Activated naive CD4-positive, alpha-beta T cell treated with anti-CD3 and anti-CD28 coated beads, Interleukin-2, amount 10 ng/mL, durations not matched to agents 7 days and 5 days (primary cell): ENCODE measurements at places on chromosomes 7 and 10.

DNA sequence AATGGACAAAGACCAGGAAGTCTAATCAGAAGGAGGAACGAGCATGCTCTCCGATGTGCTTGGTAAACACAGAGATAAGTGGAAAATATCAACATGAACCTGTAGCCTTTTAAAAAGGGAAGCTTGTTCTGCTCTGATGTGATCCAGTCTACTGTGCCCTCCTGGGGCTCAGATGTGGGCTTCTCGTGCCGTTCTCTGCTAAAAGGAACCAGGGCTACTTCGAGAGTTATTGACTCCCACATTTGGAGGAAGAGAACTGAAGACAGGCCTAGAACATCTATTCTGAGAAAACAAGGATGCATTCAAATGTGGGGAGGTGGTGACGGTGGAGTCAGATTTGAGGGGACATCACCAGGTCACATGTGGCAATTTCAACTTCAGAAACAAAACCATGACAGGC lies 325.4 kb downstream of the GLRX3 start:
- H3K4me3 ChIP-seq = no peak overlapping the region
- H3K36me3 ChIP-seq = no peaks in the 10 kb centered on the region
- H3K4me1 ChIP-seq = no peaks in the 10 kb centered on the region
- H3K27ac ChIP-seq = no peak overlapping the region

- H3K4me3 ChIP-seq = peak overlapping the region; percentile 62
- H3K4me1 ChIP-seq = peaks cover 66% of the 10 kb centered on the region
- no peaks in the 10 kb centered on the region for H3K27me3 ChIP-seq
- no peak for DNase-seq
- peak overlapping the region; percentile 81 for H3K27ac ChIP-seq
These were observed 6.9 kb downstream of the PIK3CG start for GRCh38 chr7:106871793-106872571.

DNA sequence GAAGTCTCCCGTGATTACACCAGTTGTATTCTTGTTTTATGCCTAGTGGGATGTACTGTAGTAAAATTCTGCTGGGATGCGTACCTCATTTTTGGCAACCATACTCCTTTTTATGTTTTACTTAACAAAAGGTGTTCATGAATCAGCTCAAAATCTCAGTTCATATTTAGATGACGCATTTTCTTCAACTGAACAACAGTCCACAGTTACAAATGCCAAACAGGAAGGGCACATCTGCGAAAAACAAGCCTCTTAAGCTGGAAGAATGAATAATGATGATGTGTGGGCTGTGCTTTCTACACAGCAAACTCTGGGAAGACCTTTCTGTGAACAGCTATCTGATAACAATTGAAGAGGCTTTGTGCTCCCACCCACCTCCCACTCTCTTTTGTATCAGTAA lies 68.4 kb upstream of the NRBF2 start:
- H3K27ac ChIP-seq = no peak overlapping the region
- peaks cover 8% of the 10 kb centered on the region for H3K4me1 ChIP-seq
- peaks cover 36% of the 10 kb centered on the region for H3K27me3 ChIP-seq
- DNase-seq = no peak
- no peaks in the 10 kb centered on the region for H3K36me3 ChIP-seq

DNA sequence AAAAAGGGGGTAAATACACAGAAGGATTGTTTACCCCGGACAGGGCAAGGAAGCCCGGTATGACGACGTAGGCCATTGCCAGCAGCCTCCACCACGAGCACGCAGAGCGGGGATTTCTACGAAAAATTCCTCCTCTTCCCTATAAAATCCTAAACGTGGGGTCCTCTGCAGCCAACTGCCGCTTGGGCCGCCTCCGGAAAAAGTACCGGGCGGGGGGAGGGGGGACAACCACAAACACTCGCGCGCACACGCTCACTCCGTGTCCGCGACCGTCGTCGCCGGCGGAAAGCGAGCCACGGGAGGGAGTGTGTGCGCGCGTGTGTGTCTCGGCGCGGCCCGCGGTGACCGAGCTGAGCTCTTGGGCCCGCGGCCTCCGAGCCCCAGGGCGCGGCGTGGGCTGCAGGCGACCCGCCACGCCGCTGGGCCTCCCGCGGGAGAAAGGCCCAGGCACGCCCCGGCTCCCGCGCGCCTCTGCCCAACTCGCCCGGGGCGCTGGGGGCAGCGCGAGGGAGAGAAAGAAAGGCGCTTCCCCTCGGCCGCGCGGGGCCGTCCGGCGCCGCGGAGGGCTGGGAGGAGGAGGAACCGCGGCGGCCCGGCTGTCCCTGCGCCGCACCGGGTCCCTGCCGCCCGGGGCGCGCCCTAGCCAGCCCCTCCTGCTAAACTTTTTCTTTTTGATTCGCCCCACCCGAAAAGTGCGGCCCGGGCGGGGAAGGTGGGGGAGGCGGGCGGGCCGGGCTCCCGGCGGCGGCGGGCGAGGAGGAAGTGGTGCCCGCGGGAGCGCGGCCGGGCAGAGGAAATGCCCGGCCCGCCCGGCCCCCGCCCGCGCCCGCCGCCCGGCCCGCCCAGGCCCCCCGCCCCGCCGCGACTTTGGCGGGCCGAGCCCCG lies 1.5 kb downstream of the CTBP2 start:
- peaks cover 78% of the 10 kb centered on the region for H3K27me3 ChIP-seq
- no peak overlapping the region for H3K27ac ChIP-seq
- peak overlapping the region; percentile 69 for H3K4me3 ChIP-seq
- peaks cover 6% of the 10 kb centered on the region for H3K4me1 ChIP-seq

GRCh38 chr10:59362144-59362958 lies at the start of gene FAM13C:
Gene FAM13C (minus strand): TSS chr10:59362549. CDS start chr10:59362460, 89 bp downstream.
- peaks cover 19% of the 10 kb centered on the region for H3K27me3 ChIP-seq
- DNase-seq = peak; percentile 23
- no peak within 1 kb of the TSS for H3K27ac ChIP-seq
- peaks cover 6% of the 10 kb centered on the region for H3K4me1 ChIP-seq

DNA sequence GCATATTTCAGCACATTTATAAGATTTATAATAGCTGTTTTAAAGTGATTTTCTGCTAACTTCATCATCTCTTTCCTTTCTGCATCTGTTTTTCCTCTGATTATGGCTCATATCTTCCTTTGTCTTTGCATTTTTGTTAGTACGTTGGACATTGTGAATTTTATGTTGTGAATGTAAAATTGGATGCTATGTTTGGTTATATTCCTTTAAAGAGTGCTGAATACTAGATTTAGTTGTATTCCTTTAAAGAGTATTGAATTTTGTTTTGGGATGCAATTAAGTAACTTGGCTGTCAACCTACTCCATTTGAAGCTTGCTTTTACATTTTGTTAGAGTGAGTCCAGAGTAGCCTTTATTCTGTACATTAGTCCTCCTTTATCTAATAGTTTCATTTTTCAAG lies 81.2 kb downstream of the ZNF777 start:
- no peak for DNase-seq
- H3K27ac ChIP-seq = no peak overlapping the region
- H3K4me1 ChIP-seq = no peaks in the 10 kb centered on the region
- no peak overlapping the region for H3K4me3 ChIP-seq
- no peaks in the 10 kb centered on the region for H3K36me3 ChIP-seq

- no peak overlapping the region for H3K27ac ChIP-seq
These were observed 6.2 kb downstream of the SLC18A2 start for GRCh38 chr10:117246997-117247671.

GRCh38 chr10:24209432-24209771 lies 464 bp downstream of the KIAA1217 start:
- DNase-seq = no peak
- peaks cover 12% of the 10 kb centered on the region for H3K4me1 ChIP-seq
- peak overlapping the region; percentile 32 for H3K4me3 ChIP-seq
- H3K27me3 ChIP-seq = peaks cover 40% of the 10 kb centered on the region
- H3K36me3 ChIP-seq = no peaks in the 10 kb centered on the region

DNA sequence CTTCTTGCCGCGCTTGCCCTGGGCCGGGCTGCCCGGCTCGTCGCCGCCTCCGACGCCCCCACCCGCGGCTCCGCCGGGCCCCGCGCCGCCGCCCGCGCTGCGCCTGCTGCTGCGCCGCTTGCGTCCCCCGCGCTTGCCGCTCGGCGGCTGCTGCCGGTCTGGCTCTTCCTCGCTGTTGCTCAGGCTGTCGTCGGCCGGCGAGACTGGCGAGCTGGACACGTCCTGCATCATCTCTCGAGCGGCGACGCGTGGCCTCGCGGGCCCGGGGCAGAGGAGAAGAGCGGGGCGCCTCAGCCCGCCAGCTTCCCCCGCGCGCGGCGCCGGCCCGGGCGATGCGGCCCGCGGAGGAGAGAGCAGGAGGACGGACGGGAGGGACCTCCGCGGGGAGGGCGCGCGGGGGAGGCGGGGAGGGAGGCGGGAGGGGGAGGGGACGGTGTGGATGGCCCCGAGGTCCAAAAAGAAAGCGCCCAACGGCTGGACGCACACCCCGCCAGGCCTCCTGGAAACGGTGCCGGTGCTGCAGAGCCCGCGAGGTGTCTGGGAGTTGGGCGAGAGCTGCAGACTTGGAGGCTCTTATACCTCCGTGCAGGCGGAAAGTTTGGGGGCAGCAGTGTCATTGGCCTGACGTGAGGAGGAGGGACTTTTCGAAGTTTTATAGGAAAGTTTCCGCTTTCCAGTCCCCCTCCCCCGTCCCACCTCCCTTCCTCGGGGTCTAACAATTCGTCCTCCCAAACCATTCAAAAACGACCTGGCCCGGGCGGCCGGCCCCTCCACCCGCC lies at the start of gene TWIST1:
TWIST1 (minus strand) TSS at position 546 of the 779 bp plus-strand sequence; CDS start at position 231, 315 bp downstream.
- peaks cover 3% of the 10 kb centered on the region for H3K4me1 ChIP-seq
- DNase-seq = no peak
- H3K27me3 ChIP-seq = peaks cover 69% of the 10 kb centered on the region
- H3K27ac ChIP-seq = no peak within 1 kb of the TSS

GRCh38 chr10:2011106-2011716 lies 273.9 kb upstream of the ADARB2 start:
- H3K4me3 ChIP-seq = no peak overlapping the region
- no peak overlapping the region for H3K27ac ChIP-seq
- no peaks in the 10 kb centered on the region for H3K36me3 ChIP-seq
- no peaks in the 10 kb centered on the region for H3K4me1 ChIP-seq
- no peak for DNase-seq
- H3K27me3 ChIP-seq = no peaks in the 10 kb centered on the region

DNA sequence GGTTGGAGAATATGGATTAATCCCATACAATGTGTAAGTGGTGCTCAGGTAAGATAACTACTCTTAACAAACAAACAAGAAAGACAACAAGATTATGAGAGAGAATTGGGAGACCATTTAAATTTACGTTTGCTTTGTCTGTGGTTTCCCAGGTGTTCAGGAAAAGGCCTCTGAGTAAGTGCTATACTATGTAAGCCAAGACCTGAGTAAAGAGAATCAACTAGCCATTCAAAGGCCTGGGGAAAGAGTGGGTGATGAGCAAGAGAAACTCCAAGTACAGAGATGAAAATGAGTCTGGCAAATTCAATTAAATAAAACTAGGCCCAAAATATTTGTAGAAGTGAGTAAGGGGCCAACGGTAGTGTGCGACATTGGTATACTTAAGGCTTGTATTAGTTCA lies 9.9 kb downstream of the CSTF2T start:
- H3K27ac ChIP-seq = no peak overlapping the region
- H3K27me3 ChIP-seq = no peaks in the 10 kb centered on the region
- no peaks in the 10 kb centered on the region for H3K4me1 ChIP-seq
- peaks cover under 1% of the 10 kb centered on the region for H3K36me3 ChIP-seq

GRCh38 chr10:52213321-52213752 lies 100.7 kb upstream of the DKK1 start:
- H3K36me3 ChIP-seq = no peaks in the 10 kb centered on the region
- DNase-seq = no peak
- no peak overlapping the region for H3K27ac ChIP-seq
- no peaks in the 10 kb centered on the region for H3K4me1 ChIP-seq
- H3K27me3 ChIP-seq = no peaks in the 10 kb centered on the region

DNA sequence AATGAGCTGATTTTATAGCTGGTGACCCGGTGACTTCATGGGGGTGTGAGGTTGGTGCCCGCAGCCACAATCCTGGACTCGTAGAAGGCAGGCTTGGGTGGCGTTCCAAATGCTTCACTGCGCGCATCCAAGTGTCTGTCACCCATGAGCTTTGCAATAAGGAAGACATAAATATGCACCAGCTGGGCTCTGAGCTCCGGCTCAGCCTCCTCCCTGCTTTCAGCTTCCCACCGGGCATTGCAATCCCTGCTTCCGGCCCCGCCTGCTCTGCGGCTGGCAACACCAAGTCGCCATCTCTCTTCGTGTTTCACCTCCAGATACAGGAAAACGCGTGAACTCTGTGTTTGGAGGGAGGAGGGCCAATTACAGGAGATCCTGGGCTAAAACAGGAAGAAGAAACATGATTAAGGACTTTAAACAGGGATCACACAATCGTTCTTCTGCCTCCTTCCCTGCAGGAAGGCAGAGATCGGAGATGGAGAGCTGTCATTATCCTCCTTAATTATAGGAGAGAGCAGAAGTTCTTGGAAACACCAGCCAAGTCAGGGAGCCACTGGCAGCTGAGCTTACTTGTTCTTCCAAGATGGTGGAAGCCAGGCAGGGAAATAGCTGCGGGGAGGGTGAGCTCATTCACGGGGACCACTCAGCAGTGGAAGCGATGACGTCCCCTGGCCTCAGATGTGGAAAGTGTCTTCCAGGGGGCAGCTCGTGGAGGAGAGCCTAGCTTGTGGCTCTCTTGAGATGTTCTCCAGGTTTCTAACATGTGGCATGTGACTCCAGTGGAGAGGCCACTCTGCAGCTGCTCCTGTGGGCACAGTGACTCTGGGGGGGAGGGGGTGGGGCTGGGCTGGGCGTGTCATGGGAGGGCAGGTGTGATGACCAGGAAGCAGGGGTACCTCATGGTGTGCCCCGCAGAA lies 134.9 kb downstream of the CAMK1D start:
- peaks cover 20% of the 10 kb centered on the region for H3K4me1 ChIP-seq
- peaks cover 4% of the 10 kb centered on the region for H3K36me3 ChIP-seq
- no peak overlapping the region for H3K4me3 ChIP-seq
- no peaks in the 10 kb centered on the region for H3K27me3 ChIP-seq
- DNase-seq = no peak

DNA sequence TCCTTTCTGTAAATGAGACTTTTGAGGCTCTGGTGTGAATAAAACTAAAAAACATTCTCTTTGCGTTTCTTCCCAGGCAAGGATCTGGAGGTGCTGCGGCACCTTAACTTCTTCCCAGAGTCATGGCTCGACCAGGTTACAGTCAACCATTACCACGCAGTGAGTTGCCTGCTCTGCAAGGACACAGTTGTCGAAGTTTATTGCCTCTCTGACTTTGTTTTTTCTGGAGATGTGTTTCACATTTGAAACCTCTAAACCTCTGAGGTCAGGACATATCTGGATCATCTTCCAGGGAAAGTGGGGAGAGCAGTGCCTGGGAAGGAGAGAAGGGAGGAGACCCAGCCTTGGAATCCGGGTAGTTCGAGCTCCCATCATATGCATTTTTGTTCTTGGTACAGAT lies 43.4 kb upstream of the PLEKHA1 start:
- H3K4me3 ChIP-seq = no peak overlapping the region
- H3K27me3 ChIP-seq = peaks cover 31% of the 10 kb centered on the region
- peaks cover 2% of the 10 kb centered on the region for H3K4me1 ChIP-seq
- DNase-seq = no peak

DNA sequence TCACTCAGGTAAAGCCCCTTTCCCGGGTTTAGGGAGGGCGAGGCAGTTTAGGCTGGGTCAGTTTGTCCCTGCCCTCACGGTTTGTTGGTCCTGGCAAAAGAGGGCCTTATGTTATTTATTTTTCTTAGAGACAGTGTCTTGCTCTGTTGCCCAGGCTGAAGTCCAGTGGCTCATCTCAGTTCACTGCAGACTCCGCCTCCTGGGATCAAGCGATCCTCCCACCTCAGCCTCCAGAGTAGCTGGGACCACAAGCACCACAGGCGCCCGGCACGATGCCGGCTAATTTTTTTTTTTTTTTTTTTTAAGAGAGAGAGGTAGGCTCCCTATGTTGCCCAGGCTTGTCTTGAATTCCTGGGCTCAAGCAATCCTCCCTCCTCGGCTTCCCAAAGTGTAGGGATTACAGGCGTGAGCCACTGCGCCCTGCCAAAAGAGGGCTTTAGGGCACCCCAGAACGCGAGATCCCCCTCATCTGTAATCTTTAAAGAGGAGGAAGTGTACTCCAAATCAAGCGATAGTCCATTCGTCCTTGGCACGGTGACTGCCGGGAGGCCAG lies 626 bp upstream of the BMS1 start:
- no peaks in the 10 kb centered on the region for H3K27me3 ChIP-seq
- H3K27ac ChIP-seq = peak overlapping the region; percentile 94
- peak overlapping the region; percentile 97 for H3K4me3 ChIP-seq
- peaks cover 15% of the 10 kb centered on the region for H3K36me3 ChIP-seq
- H3K4me1 ChIP-seq = peaks cover 16% of the 10 kb centered on the region
